ENCODE measurements at places on chromosomes 6 and 20.

GRCh38 chr6:70396163-70396562 is 17.1 kb upstream of the FAM135A start:
- DNase-seq = no peak

DNA sequence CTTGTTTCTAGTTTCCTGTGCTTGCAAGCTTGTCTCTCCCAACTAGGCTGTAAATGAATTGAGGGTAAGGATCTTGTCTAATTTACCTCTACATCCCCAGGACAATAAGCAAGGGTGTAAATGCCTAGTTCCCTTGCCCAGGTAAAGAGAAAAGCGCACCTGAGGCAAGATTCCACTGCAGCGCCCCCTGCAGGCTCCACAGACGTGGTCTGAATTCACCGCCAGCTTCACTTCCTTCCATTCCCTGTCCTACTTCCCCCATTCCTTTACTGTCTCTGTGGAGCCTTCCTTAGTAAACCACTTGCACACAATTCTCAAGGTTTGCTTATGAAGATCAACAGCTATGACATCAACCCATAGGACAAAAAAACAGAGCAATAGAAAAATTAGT is 42.3 kb downstream of the ANKEF1 start:
- DNase-seq = no peak

DNA sequence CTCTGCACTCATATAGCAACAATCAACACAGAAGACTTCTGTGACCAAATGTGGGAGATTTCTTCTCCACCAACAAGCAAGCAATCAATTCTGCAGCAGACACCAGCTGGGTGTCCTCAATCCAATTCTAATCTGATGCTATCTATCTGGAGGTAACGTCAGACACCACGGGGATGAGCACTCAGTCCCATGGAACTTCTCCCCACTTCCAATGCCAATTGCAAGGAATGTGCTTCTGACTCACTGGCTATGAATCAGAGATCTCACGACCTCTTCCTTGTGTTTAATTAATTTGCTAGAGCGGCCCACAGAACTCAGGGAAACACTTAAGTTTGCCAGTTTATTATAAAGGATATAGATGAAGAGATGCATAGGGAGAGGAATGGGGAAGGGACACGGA is 103.5 kb upstream of the SIRPG start:
- no peak for DNase-seq

- DNase-seq = no peak
These were observed 524.0 kb downstream of the TFAP2A start for GRCh38 chr6:9890893-9891292.

DNA sequence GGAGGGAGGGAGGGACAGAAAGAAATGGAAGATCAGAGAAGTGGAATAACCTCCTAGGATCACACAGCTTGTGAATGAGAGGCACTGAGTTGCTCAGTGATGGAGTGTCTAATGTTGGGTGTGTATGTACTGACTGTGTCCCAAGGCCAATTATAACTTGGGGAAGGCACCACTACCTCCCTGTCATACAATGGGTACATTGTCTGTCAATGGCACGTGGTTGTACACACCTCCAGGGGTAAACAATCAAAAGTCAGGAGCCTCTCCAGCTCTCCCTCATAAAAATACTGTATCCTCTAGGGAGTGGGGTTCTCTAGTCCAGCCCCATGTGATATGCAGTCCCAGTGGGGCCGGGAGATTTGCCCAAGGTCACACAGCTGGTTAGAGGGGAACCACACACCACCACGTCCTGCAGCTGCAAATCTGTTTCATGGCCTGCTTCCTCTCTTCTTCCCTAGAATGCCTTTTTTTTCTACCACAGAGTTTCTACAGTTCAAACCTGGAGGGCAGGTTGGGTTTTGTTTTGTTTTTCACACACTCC is 112.5 kb downstream of the SNX5 start:
- no peak for DNase-seq

DNA sequence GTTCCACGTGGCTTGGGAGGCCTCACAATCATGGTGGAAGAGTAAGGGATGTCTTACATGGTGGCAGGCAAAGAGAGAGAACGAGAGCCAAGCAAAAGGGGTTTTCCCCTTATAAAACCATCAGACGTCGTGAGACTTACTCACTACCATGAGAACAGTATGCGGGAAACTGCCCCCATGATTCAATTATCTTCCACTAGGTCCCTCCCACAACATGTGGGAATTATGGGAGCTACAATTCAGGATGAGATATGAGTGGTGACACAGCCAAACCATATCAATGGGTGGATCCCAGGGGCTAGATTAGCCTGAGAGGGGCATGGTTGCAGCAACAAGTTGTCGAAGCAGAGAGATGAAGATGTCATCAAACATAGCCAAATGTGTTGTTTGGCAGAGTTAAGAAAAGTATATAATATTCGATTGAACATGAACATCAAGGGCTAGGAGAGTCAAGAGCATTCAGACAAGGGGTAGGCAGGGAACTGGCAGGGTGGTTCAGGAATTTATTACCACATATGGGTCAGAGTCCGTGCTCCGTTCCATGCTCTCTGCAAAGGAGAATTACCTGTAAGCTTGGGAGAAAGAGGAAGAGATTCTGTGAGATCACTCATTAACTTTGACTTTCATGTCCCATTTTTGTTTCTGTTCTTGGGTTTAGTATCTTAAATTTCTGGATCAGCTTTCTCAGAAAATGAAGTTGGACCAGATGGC is 98.8 kb downstream of the CCDC170 start:
- DNase-seq = no peak

DNA sequence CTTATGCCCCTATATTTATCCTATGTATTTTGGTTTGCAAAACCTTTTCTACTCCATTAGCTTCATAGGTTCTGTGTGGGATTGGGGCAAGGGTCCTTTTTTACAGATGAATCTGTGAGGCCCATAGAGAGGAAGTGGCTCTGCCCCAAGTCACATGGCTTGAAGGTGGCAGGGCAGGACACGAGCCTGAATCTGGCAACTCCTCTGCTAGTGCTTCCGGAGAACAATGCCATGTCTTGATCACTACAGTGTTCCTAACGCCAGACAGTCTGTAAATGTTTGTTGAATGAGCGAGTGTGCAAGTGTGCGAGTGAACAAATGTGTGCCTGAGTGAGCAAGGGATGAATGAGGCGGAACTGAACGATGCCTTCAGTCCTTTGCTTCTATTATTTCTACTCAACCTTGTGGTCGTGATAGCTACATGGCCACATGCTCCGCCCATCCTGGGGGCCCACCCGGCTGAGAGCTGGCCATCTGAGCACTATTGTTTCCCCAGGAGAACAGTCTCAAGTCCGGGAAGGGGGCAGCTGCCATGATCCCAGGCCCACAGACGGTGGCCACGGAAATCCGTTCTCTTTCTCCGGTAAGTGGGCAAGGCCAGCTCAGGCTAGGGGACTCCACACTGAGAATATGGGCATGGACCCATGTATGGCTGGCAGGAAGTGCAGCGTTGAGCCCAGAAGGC is 17.8 kb upstream of the AAR2 start:
- DNase-seq = no peak

GRCh38 chr6:156980515-156980914 is 203.3 kb downstream of the ARID1B start:
- no peak for DNase-seq

DNA sequence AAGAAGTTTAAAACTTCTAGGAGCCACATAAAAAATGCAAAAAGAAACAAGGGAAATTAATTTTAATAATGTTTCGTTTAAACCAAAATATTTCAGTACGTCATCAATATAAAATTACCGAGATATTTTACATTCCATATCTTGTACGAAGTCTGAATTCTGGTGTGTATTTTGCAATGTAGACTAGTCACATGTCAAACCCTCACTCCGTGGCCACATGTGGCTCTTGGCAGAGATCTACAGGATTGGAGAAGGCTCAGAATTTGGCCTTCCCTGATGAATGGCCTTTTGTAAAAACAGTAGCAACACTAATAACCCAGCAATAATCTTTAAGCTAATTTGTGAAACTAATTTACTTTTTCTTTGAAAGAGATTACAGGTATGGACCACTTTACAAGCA is 217.1 kb downstream of the PRL start:
- no peak for DNase-seq

DNA sequence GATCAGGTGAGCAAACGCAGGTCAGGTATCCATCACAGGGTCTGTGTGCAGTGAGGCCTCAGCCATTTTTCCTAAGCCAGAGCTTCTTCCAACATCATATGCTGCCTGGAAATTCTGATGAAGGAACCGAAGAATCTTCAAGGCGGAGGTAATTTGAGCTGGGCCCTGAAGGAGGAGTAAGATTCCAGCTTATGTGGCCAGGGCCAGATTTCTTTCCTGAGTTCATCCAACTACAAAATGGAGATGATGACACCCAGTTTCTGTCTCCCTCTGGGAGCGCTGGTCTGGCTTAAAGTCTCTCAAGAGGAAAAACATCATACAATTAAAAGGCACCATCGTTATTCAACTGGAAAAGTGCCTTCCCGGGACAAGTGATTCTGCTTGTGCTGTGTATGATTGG is 6.9 kb upstream of the MANBAL start:
- no peak for DNase-seq

DNA sequence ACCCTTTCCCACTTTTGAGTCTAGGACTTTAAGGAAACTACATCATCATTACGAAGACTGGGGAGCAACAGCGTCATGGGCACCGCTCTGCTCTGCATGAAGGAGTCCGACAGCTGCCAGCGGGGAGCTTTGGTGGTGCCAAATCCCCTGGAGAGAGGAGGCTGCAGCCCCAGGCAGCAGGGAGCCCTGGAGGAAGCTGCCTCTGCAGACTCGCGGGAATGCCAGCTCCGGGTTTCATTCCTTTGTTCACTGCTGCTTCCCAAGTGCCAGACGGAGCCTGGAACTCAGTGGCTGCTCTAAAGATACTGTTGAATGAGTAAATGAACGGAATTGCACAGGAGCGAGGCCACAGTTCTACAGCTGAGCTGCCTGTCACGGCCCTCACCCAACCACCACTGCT is 196.5 kb upstream of the THBS2 start:
- DNase-seq = no peak

GRCh38 chr6:40340957-40341356 is 246.2 kb downstream of the LRFN2 start:
- no peak for DNase-seq

GRCh38 chr6:32792901-32793435 is 23.8 kb downstream of the HLA-DOB start:
- no peak for DNase-seq

All from GOT3 (cell line).